ENCODE measurements at places on chromosomes 5 and 9.

DNA sequence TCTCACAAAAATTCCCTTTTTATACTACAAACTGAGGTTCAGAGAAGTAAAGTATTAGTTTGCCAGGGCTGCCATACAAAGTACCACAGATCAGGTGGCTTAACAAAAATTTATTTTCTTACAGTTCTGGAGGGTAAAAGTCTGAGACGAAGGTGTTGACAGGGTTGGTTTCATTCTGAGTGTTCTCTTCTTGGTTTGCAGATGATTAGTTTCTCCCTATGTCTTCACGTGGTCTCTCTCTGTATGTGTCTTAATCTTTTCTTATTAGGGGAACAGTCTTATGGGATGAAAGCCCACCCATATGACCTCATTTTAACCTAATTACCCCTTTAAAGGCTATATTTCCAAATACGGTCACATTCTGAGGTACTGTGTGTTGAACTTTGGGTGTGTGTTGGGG, 274.2 kb downstream of the BRINP1 start:
- H3K4me3 ChIP-seq = no peak overlapping the region
- no peak for DNase-seq
- no peak overlapping the region for H3K27ac ChIP-seq

DNA sequence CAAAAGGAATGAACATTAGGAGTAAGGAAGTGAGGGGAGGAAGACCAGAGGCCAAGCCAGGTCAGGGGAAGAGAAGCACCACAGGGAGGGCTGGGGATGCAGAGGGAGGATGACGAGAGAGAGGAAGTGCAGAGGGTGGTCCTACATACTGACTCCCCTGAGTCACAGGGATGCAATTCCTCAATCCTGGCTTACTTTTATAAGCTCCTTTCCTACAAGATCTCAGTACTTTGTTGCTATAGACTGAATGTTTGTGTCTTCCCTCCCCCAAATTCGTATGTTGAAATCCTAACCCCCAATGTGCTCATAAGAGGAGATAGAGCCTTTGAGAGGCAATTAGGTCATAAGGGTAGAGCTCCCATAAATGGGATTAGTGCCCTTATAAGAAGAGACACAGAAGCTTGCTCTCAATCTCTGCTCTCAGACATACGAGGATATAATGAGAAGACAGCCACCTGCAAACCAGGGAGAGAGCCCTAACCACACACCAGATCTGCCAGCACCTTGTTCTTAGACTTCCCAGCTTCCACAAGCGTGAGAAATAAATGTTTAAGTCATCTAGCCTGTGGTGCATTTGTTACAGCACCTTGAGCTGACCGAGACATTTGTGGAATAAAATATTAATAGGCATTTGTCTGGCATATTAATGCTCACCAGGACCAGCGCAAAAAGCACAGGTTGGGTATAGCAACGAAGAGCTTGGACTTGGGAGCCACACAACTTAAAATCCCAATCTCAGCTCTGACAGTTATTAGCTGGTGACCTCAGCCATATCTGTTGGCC, 33.4 kb downstream of the GCNT4 start:
- H3K27me3 ChIP-seq = no peaks in the 10 kb centered on the region
- no peak overlapping the region for H3K27ac ChIP-seq
- no peak for DNase-seq
- H3K4me1 ChIP-seq = no peaks in the 10 kb centered on the region

GRCh38 chr9:26956860-26957233, 635 bp downstream of the IFT74 start:
- peaks cover 9% of the 10 kb centered on the region for H3K4me1 ChIP-seq
- H3K27ac ChIP-seq = peak overlapping the region; percentile 96
- H3K36me3 ChIP-seq = peaks cover 2% of the 10 kb centered on the region
- peak overlapping the region; percentile 70 for H3K4me3 ChIP-seq

DNA sequence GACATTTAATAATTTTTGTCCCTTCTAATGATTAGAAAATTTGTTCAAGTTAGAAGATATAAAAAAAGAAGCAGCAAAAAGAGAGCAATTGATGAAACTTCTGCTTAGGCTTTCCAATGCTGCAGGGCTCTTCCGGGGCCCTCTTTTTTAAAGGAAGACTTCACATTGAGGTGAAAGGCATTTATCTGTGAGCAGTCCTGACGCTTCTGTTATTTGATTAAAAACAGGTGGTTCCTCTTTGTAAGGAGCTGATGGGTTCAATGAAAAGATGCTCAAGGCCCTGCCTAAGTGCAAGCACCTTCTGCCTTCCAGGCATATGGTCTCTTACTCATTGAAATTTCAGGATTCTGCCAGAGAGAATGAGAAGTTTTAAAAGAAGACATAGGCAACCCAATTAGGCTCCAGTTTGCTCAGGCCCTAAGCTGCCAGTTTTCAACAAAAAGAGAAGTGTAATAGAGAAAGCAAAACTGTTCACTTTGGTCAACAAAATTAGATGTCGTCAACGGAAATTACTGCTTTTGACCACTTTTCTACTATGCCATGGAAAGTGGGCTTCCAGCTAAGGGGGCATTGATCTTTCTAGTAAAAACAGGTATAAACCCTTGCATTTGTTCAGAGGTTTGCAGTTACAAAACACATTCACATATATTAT, 100.2 kb downstream of the INSYN2B start:
- H3K4me3 ChIP-seq = no peak overlapping the region
- H3K27me3 ChIP-seq = no peaks in the 10 kb centered on the region
- H3K27ac ChIP-seq = no peak overlapping the region

GRCh38 chr9:23162789-23163188, 663.3 kb downstream of the ELAVL2 start:
- DNase-seq = no peak
- no peaks in the 10 kb centered on the region for H3K4me1 ChIP-seq
- H3K4me3 ChIP-seq = no peak overlapping the region
- H3K27me3 ChIP-seq = no peaks in the 10 kb centered on the region

- H3K36me3 ChIP-seq = peaks cover 3% of the 10 kb centered on the region
- no peaks in the 10 kb centered on the region for H3K27me3 ChIP-seq
- peaks cover 7% of the 10 kb centered on the region for H3K4me1 ChIP-seq
- DNase-seq = no peak
- no peak overlapping the region for H3K4me3 ChIP-seq
- no peak overlapping the region for H3K27ac ChIP-seq
Measured at GRCh38 chr9:136672431-136673087, 9.8 kb downstream of the EGFL7 start.

- no peak overlapping the region for H3K4me3 ChIP-seq
- H3K27ac ChIP-seq = no peak overlapping the region
- DNase-seq = no peak
Measured at GRCh38 chr5:36492984-36493654, 113.3 kb upstream of the SLC1A3 start.

- H3K27ac ChIP-seq = no peak overlapping the region
- no peaks in the 10 kb centered on the region for H3K4me1 ChIP-seq
- no peak for DNase-seq
- H3K36me3 ChIP-seq = no peaks in the 10 kb centered on the region
- no peak overlapping the region for H3K4me3 ChIP-seq
Measured at GRCh38 chr5:5360941-5361520, 61.4 kb upstream of the ICE1 start.

Data from SK-N-SH (cell line).